ENCODE measurements at places on chromosomes 11 and 22. TPM values are rescaled to one million over a fixed set of nuclear protein-coding genes. Genes with fewer than 3 reads are reported as not detected.

GRCh38 chr11:72760539-72761405, 8.6 kb upstream of the ARAP1 start:
- no peaks in the 10 kb centered on the region for H3K27me3 ChIP-seq
- no peak for DNase-seq
- peaks cover 17% of the 10 kb centered on the region for H3K4me1 ChIP-seq
- peaks cover 23% of the 10 kb centered on the region for H3K36me3 ChIP-seq
- H3K27ac ChIP-seq: no peak overlapping the region

- no peaks in the 10 kb centered on the region for H3K27me3 ChIP-seq
- no peak overlapping the region for H3K4me3 ChIP-seq
- H3K36me3 ChIP-seq: no peaks in the 10 kb centered on the region
- no peak for DNase-seq
- peaks cover 5% of the 10 kb centered on the region for H3K4me1 ChIP-seq
These were observed 25.5 kb downstream of the LDLRAD3 start for GRCh38 chr11:35969089-35970042.

DNA sequence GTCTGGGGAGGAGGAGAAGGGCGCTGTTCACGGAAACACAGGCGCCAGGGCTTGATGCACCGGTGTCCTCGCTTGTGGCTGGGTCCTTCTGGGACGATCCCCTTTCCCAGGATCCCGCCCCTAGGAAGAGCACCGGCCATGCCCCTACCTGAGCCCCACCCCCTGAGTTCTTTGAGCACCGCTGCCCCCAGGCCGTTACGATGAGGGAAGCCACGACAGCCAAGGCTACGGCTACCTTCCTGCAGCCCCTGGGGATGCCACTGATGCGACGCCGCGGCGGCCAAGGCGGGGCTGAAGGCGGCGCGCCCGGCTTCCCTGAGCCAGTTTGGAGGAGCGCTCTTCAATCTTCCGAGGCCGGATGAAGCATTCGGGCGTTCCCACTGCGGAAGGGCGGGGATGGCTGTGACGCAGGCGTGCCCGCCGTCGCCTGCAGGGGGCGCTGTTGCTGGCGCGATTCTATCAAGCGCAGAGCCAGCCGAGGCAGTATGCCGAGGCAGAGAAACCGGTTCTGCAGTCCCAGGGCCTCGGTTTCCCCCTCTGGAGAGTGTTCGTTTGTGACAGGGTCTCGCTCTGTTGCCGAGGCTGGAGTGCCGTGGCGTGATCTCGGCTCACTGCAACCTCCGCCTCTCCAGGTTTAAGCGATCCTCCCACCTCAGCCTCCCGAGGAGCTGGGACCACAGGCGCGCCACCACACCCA, 9.7 kb upstream of the NEFH start:
- no peaks in the 10 kb centered on the region for H3K27me3 ChIP-seq
- no peak overlapping the region for H3K27ac ChIP-seq
- H3K4me1 ChIP-seq: peaks cover 11% of the 10 kb centered on the region
- H3K36me3 ChIP-seq: peaks cover 28% of the 10 kb centered on the region
- no peak for DNase-seq
- H3K4me3 ChIP-seq: peak overlapping the region; percentile 17

DNA sequence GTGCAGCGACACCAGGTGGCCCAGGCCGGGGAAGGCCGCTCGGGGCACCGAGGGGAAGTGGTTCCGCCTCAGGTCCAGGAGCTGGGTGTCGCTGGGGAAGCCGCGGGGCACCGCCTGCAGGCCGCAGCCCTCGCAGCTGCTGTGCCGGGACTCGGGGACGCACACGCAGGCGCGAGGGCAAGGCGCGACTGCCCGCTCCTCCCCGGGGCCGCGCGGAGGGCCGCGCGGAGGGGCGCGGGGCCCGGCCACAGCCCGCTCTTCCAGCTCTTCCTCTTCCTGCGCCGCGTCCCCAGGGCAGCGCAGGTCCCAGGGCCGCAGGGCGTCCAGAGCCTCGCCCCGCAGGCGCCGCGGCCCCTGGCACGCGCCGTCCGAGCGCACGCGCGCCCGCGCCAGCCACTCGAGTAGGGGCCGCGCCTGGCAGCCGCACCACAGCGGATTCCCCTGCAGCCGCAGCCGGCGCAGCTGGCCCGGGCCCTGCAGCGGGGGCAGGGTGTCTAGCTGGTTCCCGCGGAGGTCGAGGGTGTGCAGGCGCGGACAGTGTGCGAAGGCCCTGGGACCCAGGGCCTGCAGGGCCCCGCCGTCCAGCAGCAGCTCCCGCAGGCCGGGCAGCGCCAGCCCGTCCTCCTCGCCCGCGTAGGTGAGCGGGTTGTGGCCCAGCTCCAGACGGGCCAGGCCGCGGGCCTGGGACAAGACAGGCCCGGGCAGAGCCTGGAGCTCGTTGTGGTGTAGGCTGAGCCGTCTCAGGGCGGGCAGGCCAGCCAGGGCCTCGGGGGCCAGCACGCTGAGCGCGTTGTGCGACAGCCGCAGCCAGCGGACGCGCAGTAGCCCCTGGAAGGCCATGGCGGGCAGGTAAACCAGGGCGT, 2.8 kb downstream of the CHADL start:
- H3K27ac ChIP-seq: no peak overlapping the region
- no peaks in the 10 kb centered on the region for H3K27me3 ChIP-seq
- peak overlapping the region; percentile 11 for H3K4me3 ChIP-seq
- no peak for DNase-seq

- peak overlapping the region; percentile 40 for H3K27ac ChIP-seq
- no peak for DNase-seq
- H3K4me1 ChIP-seq: peaks cover 17% of the 10 kb centered on the region
- H3K27me3 ChIP-seq: no peaks in the 10 kb centered on the region
- H3K36me3 ChIP-seq: peaks cover 17% of the 10 kb centered on the region
These were observed 699 bp upstream of the SDF2L1 start for GRCh38 chr22:21641417-21641788.

- H3K4me1 ChIP-seq: peaks cover 24% of the 10 kb centered on the region
- no peaks in the 10 kb centered on the region for H3K27me3 ChIP-seq
- H3K27ac ChIP-seq: peak overlapping the region; percentile 100
- peaks cover 12% of the 10 kb centered on the region for H3K36me3 ChIP-seq
These were observed 1.2 kb downstream of the DDX17 start for GRCh38 chr22:38504731-38505540.

DNA sequence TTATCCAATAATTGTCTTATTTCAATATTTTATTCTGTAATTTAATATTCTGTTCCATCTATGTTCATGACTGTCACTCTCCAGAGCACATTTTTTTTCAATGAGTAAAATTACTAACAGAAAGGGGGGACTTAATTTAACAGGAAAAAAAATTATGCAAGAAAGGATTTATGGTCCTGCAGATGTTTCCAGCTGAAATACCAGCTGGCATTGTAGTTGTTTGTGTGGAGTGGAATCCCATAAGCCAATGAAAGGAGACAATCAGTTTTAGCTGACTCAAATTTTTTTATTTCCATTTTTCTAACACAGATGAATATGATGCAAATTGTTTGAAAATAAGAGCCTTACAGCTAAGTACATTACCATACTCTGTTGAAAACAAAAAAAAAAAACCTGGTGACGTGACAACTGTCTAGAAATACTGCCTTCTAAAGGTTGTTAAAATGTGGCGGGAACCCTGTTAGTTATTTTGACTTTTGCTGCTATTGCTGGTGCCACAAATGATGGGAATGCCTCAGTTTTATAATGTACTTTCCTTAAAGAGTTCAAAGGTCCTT, 389.1 kb downstream of the ETS1 start:
- no peaks in the 10 kb centered on the region for H3K4me1 ChIP-seq
- H3K27me3 ChIP-seq: no peaks in the 10 kb centered on the region
- no peak for DNase-seq
- H3K27ac ChIP-seq: no peak overlapping the region

GRCh38 chr11:64019106-64020037, 16.4 kb upstream of the FLRT1 start:
- H3K27ac ChIP-seq: no peak overlapping the region
- no peak overlapping the region for H3K4me3 ChIP-seq
- H3K4me1 ChIP-seq: peaks cover 74% of the 10 kb centered on the region

- no peak overlapping the region for H3K27ac ChIP-seq
- peak; percentile 1 for DNase-seq
- H3K36me3 ChIP-seq: no peaks in the 10 kb centered on the region
- no peaks in the 10 kb centered on the region for H3K4me1 ChIP-seq
- no peak overlapping the region for H3K4me3 ChIP-seq
These were observed 378.4 kb upstream of the PITPNB start for GRCh38 chr22:28297504-28297903.

DNA sequence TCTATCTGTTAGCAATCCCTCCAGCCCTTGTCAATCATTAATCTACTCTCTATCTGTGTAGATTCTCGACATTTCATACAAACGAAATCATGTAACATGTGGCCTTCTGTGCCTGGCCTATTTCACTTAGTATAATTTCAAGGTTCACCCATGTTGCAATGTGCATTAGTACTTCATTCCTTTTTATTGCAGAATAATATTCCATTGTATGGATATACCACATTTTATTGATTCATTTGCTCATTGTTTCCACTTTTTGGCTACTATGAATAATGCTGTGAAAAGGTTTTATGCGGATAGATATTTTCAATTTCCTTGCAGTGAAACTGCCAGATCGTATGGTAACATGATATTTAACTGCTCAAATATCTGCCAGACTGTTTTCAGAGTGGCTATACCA, 100.1 kb downstream of the MIAT start:
- no peaks in the 10 kb centered on the region for H3K36me3 ChIP-seq
- peaks cover 4% of the 10 kb centered on the region for H3K27me3 ChIP-seq
- H3K27ac ChIP-seq: no peak overlapping the region
- H3K4me1 ChIP-seq: peaks cover 9% of the 10 kb centered on the region

GRCh38 chr11:34427186-34427805, 11.4 kb upstream of the CAT start:
- DNase-seq: no peak
- H3K36me3 ChIP-seq: no peaks in the 10 kb centered on the region
- H3K4me3 ChIP-seq: no peak overlapping the region
- no peaks in the 10 kb centered on the region for H3K4me1 ChIP-seq

- no peak overlapping the region for H3K4me3 ChIP-seq
- no peak for DNase-seq
- H3K36me3 ChIP-seq: no peaks in the 10 kb centered on the region
- H3K4me1 ChIP-seq: peaks cover 2% of the 10 kb centered on the region
These were observed 135.8 kb upstream of the ZBED5 start for GRCh38 chr11:10993640-10994039.

DNA sequence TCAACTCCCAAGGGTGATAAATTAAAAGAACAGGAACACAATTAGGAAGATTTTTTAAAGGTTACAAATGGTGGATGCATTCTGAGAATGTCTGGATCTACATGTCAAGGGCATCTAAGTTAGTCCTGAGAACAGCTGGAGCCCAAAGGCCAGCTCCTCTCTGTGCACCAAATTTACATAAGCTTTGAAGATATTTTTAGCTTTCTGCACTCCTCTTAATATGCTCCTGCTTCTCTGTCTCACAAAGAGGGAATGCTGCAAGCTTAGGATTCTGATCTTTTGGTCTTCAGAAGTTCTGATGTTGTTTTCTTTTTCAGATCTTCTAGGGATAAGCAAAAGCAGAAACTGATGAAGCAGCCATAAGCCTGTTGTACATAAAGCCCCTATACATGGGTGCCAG, 309.8 kb upstream of the NCAM1 start:
- H3K27ac ChIP-seq: no peak overlapping the region

The RAG2 gene
- not detected for total RNA-seq

GRCh38 chr11:129374081-129374992, 1.3 kb upstream of the BARX2 start:
- H3K4me3 ChIP-seq: peak overlapping the region; percentile 12
- H3K4me1 ChIP-seq: peaks cover 38% of the 10 kb centered on the region
- no peak for DNase-seq
- peaks cover 87% of the 10 kb centered on the region for H3K27me3 ChIP-seq

The SOX6 gene
- total RNA-seq: 51.6 TPM

The TSPAN18 gene
- 23.3 TPM for total RNA-seq

DNA sequence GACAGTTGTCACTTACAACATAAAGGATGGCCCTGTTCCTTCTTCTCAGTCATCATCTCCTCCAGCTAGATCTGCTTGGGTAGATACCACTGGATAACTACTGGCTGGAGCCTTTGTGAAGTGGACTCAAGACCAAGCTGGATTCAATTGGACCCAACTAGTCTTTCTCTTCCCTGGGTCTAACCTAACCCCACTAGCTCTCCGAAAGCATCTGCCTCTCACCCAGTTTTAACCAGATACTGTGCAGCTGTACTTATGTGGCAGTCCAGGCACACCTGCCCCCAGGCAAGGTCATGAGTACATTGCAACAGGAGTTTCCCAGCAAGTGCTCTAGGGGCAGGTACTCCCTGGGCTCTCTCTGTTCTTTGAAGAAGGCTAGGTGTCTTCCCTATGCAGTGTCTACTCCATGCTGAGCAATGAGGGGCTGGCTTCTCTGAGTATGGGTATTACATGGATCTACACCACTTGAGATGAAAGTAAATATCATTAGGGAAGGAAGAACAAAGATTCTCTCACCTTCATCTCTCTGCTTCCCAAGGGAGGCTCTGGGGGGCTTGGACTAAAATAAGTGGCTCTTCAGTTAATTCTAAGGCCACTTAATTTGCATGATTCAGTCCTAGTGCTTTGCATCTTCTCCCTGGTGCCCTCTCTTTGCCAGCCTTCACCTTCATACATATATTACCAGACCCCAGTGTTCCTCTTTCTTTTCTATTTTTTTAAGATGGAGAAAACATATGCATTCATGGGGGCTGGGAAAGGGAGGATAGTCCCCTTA, 236.1 kb downstream of the NXPE2 start:
- H3K27ac ChIP-seq: no peak overlapping the region
- H3K4me3 ChIP-seq: no peak overlapping the region
- H3K27me3 ChIP-seq: no peaks in the 10 kb centered on the region
- no peaks in the 10 kb centered on the region for H3K36me3 ChIP-seq

The ADAMTS15 gene
- total RNA-seq: 30.4 TPM

The PRR5L gene
- 29.6 TPM for total RNA-seq

GRCh38 chr11:72263361-72263760, 19.4 kb upstream of the PHOX2A start:
- H3K27ac ChIP-seq: no peak overlapping the region
- no peak overlapping the region for H3K4me3 ChIP-seq

GRCh38 chr11:2826679-2827056, 58.9 kb downstream of the CDKN1C start:
- no peaks in the 10 kb centered on the region for H3K36me3 ChIP-seq
- H3K27ac ChIP-seq: peak overlapping the region; percentile 75
- no peak overlapping the region for H3K4me3 ChIP-seq
- no peak for DNase-seq

The ARHGAP8 gene
- 0.69 TPM for total RNA-seq

- no peaks in the 10 kb centered on the region for H3K4me1 ChIP-seq
- H3K4me3 ChIP-seq: no peak overlapping the region
- H3K36me3 ChIP-seq: no peaks in the 10 kb centered on the region
- H3K27me3 ChIP-seq: no peaks in the 10 kb centered on the region
- no peak for DNase-seq
These were observed 76.0 kb downstream of the RBFOX2 start for GRCh38 chr22:35952576-35952975.

- H3K36me3 ChIP-seq: no peaks in the 10 kb centered on the region
- H3K27me3 ChIP-seq: no peaks in the 10 kb centered on the region
- H3K4me1 ChIP-seq: no peaks in the 10 kb centered on the region
- no peak for DNase-seq
These were observed 946.0 kb downstream of the FAM181B start for GRCh38 chr11:81787584-81788049.

GRCh38 chr11:124754309-124754708, 2.3 kb upstream of the VSIG2 start:
- H3K27ac ChIP-seq: no peak overlapping the region
- H3K4me3 ChIP-seq: no peak overlapping the region
- peaks cover 3% of the 10 kb centered on the region for H3K36me3 ChIP-seq
- peaks cover 96% of the 10 kb centered on the region for H3K27me3 ChIP-seq
- DNase-seq: no peak

- H3K4me1 ChIP-seq: no peaks in the 10 kb centered on the region
- H3K36me3 ChIP-seq: peaks cover 4% of the 10 kb centered on the region
- H3K27ac ChIP-seq: no peak overlapping the region
- no peaks in the 10 kb centered on the region for H3K27me3 ChIP-seq
These were observed 14.6 kb downstream of the PPME1 start for GRCh38 chr11:74185695-74186094.

Measured in spinal cord (tissue), 10 donors.